ENCODE measurements at places on chromosomes 1 and 21.

DNA sequence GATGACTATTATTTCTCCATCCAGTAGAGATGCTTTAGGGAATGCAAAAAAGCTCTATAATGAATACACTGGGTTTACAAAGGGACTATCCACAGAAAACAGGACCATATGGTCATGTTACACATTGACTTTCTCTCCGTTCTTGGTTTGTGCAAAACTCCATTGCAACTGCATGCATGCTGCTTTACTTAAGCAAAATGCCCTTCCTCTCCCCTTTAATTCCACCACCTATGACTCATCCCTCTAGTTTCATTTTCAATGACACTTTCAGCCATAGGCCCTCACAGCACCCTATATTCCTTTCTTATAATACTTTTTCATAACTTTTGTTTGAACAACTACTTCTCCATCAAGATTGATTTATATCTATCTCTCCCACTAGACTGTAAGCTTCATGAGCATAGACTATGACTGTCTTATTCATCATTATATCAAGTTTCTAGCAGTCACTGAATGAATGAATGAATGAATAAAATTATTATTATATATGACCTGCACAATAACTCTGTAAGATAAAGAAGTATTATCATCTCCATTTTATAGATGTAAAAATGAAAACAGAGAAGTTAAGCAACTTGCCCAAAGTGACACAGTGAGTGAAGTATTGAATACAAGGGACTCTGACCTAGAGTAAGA is 248.9 kb downstream of the PLPP3 start:
- no peak for DNase-seq

GRCh38 chr1:186429017-186429416 is 31.9 kb downstream of the PDC start:
- no peak for DNase-seq

- DNase-seq: no peak
Measured at GRCh38 chr1:179493323-179493722, 82.4 kb downstream of the NPHS2 start.

DNA sequence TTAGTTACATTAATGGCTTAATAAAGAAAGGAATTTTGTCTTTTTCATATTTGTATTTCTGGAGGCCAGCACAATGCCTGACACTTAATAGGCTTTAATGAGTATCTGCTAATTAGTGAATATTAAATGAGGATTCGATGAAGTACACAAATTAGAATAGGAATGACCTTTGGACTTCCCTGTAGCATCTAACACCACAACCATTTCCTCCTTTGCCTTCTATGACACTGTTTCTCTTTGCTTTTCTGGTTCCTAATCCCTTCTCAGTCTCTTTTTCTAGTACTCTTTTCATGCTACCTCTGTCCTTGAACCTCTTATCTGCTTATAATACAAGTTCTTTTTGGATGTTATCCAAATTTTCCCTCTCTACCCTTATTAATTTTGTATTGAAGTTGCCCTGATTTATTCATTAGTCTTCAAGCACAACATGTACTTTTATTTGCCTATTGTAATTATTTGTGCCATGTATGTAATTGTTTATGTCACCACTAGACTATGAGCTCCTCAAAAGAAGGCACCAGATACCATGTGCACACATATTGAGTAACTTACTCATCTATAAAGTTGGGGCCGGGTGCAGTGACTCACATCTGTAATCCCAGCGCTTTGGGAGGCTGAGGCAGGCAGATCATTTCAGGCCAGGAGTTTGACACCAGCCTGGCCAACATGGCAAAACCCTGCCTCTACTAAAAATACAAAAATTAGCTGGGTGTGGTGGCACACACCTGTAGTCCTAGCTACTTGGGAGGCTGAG is 23.8 kb downstream of the RPS27 start:
- no peak for DNase-seq

DNA sequence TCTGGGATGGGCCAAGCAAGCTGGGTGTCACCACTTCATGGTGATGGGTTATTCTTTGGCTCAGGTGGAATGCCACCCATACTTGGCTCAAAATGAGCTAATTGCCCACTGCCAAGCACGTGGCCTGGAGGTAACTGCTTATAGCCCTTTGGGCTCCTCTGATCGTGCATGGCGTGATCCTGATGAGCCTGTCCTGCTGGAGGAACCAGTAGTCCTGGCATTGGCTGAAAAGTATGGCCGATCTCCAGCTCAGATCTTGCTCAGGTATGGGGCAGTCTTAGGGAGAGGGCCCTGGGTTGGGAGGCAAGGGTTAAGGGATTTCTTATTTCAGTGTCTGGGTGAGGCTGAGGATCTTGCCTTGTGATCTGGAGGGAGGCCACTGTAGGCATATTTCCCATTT is 15.4 kb upstream of the NASP start:
- DNase-seq: no peak

DNA sequence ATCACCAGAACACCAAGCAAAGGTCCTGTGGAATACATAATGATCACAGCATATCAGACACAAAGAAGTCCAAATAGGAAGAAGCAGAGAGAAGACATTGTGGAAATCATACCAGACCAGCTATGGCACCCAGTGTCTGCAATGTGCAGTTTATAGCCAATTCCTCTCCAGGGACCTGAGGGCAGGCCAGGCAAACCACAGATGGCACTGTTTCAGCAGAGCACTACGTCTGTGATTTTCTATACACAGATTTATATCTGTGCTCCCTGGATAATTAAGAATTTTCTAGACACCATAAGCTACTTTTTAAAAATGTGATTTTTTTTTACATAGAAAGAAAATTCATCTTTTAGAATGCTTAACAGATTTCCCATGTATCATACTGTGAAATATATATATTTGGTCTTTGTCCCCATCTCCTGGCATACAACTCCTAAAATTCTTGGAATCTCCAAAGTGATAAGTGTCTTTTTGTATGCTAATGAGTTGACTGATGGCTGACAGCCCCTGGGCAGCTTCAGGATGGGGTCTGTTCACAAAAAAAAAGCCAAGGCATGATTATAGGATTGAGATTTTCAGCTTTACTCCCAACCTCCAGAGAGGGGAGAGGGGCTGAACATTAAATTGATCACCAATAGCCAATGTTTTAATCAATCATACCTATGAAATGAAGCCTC is 498.1 kb downstream of the SIPA1L2 start:
- DNase-seq: no peak

DNA sequence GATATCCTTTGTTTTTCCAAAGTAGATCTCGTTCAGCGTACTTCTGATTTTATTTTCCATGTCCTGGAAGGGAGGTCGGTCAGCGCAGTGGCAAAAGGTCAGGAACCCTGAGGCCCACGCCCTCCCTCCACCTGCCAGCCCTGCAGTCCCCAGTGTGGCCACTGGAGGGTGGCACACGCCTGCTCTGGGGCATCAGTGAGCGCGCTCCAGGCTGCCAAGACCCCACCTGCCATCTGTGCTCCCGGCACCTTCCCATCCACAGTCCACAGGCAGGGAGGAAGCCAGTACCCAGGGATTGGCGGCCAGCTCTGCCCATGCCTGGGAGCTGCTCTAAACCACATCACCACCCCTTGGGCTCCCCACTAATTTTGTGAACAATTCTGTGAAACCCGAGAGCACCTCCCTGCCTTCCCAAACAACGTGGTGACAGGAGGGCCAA is 32.3 kb downstream of the SLC66A1 start:
- no peak for DNase-seq

GRCh38 chr21:42850463-42850862 is 28.9 kb downstream of the WDR4 start:
- DNase-seq: no peak

- no peak for DNase-seq
Measured at GRCh38 chr1:177969825-177970371, at the start of gene SEC16B. Gene SEC16B (minus strand): TSS chr1:177970058. CDS start chr1:177967981, 2,077 bp downstream.
